ENCODE measurements at places on chromosomes 1 and 21.

DNA sequence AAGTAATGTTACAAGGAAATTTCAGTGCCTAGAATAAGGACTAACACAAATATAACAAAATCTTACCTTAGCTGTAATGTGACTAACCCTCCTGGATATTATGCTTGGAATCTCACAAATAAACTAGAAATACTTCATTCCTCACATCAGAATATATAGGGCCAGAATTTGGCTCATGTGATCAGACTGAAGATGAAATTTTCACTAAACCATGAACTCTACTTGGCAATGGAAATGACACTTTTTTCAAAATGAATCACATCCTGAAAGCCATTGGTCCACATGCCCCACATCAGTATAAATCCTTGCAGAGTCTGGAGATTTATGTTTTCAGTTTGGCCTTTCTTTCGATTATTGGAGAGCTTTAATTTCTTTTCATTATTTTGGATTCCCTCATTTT, 227.8 kb downstream of the NRIP1 start:
- no peak for DNase-seq

DNA sequence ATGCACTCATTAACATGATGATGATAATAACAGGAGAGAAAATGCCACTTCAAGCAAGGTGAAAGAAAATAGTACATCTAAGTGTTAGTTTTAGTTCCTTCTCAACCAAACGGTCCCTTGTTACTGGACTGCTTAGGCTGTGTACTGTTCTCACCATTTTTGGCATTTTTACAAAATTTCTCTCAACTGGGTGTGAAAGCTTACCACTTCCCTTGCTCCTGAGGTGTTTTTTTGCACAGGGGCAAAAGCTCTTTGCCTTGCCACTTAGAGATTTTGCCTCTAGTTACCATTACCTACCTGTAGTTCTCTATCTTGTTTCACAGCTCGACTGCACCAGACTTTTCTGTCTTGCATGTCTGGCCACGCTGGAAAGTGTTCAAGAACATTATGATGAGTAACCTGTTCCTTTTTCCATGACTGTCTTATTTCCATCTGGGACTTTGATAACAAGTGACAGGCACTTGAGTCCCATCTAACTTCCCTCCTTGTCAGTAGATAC, 10.7 kb downstream of the NEK7 start:
- DNase-seq, result peak; percentile 62

- DNase-seq, result no peak
These were observed 28.0 kb upstream of the PLCH2 start for GRCh38 chr1:2448098-2448445.

DNA sequence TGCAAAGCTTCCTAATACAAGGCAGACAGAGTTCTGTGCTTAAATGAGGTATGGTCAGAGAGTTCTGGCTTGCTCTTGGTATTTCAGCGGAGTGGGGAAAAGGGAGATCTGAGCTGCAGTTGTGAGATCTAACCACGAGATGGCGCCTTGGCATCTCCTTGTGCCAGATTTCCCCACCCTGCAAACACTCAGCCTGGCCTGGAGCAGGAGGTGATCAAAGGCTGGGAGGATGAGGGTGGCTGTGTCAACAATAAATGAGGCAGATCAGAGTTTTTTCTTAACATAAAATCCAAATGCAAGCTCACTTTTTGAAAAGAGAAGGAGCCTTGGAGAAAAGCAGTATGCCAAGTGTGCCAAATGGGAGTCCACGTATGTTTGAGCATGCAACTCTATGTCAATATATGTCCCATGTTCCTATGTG, 4.1 kb upstream of the TFAP2E start:
- DNase-seq, result peak; percentile 55

DNA sequence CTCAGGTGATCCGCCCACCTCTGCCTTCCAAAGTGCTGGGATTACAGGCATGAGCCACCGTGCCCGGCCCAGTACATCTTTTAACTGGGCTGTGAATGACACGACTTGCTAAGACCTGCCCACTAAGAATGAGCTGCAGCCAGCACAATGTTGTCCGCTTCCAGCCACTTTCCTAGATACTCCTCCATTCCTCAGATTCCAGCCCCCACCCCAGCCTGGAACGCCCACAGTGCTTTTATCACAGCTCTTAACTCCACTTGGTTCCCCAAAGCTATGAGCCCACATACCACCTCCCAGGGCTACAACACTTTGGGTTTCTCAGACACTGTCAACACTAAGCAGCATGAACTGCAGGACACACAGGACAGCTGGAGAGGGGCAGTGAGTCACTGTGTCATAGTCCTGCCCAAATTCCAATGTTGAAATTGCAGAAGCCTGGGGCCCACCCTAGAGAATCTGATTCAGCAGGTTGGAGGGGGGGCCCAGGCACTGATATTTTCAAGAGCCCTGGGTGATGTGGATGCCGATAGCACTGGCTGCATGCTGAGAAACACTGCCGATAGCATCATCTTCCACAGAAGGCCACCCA, 58.0 kb downstream of the ACBD3 start:
- DNase-seq, result no peak

DNA sequence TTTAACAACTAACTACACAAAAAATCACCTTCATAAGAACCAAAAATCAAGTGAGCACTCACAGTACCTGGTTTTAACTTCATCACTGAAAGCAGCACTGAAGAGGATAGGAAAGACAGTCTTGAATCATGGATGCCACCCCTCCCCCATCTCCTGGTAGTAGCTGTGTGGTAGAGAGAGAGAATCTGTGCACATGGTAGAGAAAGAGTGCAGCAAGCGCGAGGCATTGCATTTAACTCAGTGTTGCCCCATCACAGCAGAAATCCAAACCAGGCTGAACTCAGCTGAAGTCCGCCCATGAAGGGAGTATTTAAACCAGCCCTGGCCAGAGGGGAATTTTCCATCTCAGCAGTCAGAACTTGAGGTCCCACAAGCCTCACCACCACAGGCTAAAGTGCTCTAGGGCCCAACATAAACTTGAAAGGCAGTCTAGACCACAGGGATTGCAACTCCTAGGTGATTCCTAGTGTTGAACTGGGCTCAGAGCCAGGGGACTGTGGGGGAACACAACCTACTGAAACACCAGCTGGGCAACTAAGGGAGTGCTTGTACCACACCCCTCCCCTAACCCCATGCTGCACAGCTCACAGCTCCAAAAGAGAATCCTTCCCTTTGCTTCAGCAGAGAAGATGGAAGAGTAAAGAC, 38.4 kb downstream of the VAV3 start:
- no peak for DNase-seq

GRCh38 chr1:68223687-68224086, 8.6 kb downstream of the WLS start:
- no peak for DNase-seq

- DNase-seq, result peak; percentile 99
These were observed 28.4 kb downstream of the JUN start for GRCh38 chr1:58755468-58755872.

- DNase-seq, result peak; percentile 66
These were observed 17.1 kb upstream of the UBE2U start for GRCh38 chr1:64186138-64186897.

DNA sequence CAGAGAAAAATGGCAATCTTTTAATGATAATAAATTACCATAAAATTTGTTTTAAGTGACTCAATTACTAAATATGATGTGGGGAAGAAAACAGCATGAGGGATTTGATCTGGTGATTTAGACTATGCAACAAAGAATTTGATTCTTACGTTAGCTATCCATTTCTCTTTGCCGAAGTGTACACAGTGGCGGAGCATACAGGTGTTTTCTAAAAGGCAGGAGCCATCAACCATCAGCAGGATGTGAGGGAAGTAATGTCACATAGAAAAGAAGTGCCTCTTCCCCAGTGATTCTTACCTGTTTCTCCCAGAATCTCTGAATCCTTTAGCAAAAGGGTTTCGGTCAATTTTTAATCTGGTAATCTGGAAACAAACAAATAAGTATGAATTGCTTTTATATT, 74.3 kb downstream of the TBX15 start:
- no peak for DNase-seq

DNA sequence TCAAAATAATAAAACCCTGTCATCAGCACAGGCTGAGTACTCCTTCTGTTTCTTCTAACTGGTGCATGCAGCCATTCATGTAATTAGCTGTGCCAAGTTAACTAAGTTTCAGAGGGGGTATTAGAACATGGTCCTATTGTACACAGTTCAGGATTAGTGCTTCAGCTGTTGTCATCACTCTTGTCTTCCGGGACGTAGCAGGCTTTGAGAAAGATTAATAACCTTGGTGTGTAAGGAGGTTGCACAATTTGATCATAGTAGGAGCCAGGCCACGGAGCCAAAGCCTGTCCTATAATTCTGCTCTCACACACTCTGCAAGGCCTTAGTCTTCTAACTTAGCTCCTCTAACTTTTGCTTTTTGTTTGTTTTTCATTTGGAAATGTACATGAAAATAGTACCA, 44.7 kb downstream of the PTGFRN start:
- no peak for DNase-seq

- no peak for DNase-seq
These were observed 239.0 kb downstream of the PTPRU start for GRCh38 chr1:29475326-29475725.

GRCh38 chr1:166063701-166064100, 103.1 kb downstream of the FAM78B start:
- no peak for DNase-seq

- no peak for DNase-seq
These were observed 156.0 kb upstream of the PTBP2 start for GRCh38 chr1:96565546-96565945.

DNA sequence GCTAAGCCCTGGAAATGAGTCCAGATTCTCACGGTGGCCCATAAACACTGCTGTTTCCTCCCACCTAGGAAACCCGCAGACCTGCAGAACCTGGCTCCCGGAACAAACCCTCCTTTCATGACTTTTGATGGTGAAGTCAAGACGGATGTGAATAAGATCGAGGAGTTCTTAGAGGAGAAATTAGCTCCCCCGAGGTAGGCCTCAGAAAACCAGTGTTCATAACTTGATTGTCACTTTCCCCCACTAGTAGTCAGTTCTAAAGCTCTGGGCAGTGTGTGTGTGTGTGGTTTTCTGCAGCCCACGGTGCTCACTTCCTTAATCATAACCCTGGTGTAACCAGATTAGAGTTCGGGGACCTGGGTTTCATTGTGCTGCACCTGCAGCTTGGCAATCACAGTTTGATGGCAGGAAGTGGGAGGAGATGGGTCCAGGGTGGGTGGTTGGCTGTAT, 39.1 kb downstream of the CLIC6 start:
- no peak for DNase-seq

DNA sequence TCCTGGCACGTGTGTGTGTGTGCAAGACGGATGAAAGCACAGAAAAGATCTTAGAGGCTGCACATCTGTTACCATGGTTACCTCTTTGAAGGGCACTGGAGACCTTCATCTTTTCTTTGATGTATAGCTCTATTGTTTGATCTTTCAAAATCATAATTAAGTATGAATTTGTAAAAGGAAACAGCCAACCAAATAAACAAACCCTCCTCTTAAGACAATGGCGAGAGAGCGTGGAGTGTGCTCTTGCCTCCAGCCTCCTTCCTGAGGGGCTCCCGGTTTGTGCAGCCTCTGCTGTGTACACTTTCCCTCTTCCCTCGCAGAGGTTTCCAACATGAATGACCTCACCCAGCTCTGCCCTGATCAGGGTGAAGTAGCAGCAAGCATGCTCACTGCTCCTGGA, 27.9 kb downstream of the CACNA1S start:
- DNase-seq, result no peak

- no peak for DNase-seq
These were observed 59.9 kb upstream of the IPO9 start for GRCh38 chr1:201769072-201769471.

GRCh38 chr1:234751678-234752077, 141.7 kb upstream of the IRF2BP2 start:
- DNase-seq, result no peak

GRCh38 chr1:64678366-64678765, 66.5 kb upstream of the RAVER2 start:
- DNase-seq, result no peak

DNA sequence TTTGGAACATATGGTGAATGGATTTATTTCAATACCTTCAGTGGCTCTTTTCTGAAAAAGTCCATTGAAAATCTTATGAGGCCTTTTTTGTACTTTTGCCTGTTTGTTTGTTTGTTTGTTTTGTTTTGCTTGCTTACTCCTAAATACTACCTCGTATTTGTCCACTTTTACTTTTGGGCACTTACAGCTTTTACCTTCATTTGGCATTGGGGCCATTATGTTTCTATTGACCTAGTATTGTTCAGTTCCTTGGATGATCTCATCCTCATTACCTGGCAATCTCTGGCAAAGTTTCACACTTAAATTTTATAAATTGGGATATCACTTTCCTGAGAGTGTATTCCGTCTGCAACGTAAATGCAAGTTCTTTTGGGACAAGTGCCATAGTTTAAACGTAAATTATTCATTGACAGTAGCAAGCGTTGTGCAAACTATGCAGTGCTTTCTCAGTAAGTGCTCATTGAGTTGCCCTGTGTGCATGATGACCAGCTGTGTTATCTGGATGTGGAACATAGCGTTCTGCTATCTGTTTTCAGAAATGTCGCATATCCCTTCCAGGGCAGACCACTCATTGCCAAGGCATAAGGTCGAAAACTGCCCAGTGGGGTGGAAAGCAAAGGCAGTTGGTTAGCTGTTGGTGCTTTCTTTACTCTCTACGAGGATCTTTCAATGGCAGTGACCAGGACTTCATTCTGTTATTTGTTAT, 51.1 kb downstream of the LRRC8D start:
- DNase-seq, result no peak

DNA sequence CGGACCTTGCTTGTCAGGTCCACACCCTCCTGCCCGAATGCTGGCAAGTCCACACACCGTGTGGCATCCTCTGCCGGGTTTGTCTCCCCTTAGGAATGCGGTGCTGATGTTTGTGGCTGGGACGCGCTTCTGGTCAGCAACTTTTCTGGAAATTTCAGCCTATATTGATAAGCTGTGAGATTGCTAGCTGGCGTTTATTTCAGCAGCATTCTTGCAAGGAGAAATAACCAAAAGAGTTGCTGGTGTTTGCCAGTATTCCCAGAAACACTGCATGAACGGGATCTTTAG, 601 bp downstream of the CEPT1 start:
- DNase-seq, result peak; percentile 45

DNA sequence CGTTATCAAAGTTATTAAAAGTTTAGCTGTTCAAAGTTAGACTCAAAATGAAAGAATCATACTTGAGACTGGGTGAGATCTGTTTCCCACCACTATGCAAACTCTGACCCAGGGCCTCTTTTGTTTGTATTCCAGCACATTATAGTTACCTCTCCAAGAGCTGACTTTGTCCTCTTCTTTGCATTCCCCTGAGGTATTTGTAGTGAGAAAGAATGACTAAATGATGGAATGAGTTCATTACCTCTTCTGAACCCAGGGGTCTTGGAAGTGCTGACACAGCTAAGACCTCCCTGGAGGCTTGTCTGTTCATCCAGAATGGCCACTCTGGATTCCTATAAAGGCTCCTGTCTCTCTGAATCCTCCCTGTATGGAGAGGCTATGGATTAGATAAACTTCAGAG, 62.4 kb downstream of the FGGY start:
- no peak for DNase-seq

DNA sequence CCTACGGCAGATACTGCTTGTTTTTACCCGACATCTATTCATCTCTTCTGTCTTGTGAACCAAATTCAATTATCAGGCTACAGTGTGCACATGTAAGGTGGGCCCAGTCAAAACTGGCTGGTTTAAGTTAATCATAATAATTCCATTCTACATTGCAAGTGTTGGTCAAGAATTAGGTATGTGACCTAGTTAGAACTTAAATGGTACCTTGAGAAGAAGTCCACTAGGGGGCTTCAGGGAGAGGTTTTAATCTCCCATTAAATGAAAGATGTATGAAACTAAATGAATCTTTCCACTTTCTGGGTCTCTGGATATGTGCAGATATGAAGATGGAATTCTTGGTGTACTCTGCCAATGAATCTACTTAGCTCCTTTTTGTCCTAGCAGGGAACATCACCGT, 187.1 kb downstream of the CDC42BPA start:
- DNase-seq, result peak; percentile 18
